ENCODE measurements at places on chromosomes 12 and 14.

DNA sequence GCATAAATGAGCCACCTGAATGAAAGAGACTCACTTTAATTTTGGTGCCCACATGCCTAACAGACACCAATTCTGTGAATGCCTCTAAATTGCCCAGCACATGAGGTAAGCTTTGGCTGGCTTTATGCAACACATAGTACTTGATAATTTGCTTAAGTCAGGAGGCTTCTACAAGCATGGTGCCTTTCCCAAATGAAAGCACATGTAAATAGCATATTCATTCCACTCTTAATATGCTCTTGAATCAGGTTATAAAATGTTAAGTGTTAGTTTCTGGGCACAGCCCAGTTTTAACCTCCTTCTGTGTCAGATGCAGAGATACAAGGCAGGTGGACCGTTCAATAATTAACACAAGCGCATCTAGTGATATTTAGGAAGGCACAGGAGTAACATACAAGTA, 15.6 kb downstream of the TMCC3 start:
- DNase-seq, result no peak

DNA sequence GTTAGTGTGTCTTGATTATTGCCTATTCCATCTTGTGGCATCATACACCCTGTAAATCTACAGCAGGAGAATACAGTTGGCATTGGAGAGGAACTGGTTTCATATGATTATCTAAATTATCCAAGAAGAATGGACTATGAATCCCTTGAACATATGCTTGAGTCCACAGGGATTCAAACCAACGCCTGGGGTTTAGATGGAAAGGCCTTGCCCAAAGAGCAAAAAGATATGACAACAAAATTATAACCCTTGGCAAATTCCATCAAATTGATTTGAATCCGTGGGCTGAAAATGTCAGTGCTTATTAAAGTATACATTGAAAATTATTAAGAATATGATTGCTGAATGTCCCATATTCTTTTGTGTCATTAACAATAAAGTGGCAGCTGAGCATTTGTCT, 108.2 kb downstream of the PDE3A start:
- DNase-seq, result no peak

DNA sequence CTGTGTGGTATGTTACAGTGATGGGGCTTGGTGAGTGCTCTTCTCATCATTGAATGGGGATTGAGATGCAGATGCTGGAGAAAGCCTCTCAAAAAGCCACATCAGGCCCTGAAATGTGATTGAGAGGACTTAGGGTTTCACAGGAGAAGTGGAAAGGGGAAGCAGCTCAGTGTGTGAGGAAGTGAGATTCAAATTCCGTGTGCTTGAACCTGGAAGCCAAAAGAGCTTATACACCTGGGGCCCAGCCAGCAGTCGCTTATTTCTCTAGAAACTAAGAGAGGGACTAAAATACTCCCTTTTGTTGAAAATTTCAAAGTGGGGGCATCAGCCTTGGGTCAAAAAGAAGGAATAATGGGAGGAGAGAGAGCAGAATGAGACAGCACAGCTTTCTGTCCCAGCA, 39.1 kb upstream of the GZMB start:
- peak; percentile 78 for DNase-seq

- DNase-seq, result no peak
Observed at GRCh38 chr14:66078006-66078405, 408.2 kb upstream of the CCDC196 start.

DNA sequence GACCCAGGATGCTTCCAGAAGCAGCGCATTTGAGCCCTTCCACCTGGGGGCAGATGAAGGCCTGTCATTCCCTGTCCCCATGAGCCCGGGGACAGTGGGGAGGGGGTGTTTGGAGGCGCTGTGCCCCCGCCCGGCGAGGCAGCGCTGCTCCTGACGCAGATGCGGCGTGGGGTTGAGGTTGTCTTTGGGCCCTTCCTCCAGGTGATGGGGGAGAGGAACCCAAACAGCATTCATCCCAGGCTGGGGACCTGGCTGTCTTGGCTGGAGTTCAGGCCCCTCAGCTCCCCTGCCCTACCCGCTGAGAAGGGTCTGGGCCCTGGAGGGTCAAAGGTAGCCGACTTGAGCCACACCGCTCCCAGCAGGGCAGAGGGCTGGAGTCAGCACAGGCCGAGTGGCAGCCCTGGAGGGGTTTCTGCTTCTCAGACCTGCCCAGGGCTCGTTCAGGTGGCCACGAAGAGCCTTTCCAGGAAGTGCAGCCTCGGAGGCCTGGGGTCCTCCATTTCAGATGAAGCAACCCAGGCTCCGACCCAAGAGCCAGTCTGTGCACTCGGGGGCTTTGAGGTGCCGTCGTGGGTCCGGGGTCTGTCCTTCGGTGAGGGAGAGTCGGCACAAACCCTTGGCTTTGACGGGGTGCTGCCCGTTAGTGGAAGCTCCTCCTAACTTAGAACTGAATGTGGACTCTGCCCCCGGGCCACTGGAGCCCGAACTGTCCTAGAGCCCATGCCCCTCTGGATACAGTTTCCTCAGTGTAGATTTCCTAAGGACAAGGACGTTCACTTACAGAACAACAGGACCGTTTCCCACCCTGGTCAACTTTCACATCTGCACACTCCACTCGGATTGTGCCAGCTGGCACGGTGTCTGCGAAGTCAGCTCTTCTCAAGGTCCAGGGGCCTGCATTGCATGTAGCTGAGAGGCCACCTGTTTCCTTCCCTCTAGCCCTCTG, 16.1 kb downstream of the ACADS start:
- no peak for DNase-seq

DNA sequence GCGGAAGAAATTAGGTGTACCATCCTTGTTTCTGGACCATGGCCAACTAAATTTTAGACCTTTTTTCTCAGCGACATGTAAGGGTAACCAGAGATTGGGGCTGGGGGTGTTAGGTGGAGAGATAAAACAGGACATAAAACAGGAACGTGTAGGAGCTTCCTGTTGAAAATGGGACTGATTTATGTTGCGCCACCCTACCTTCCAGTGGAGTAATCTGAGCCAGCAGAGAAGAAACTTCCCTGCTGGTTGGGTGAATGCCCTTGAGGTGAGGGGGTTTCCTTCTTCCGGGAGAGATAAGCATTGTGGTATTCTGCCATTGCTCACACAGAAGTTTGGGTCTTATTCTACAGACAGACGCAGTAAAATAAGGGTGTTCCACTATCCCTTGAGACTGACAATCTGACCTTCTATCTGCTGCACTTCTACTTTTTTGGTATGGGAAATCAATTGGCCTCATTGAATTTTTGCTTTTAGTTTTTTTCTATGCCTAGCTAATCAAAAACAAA, 417.6 kb downstream of the PCNX1 start:
- DNase-seq, result peak; percentile 84

GRCh38 chr14:61492474-61492873, 171.1 kb downstream of the PRKCH start:
- DNase-seq, result no peak

DNA sequence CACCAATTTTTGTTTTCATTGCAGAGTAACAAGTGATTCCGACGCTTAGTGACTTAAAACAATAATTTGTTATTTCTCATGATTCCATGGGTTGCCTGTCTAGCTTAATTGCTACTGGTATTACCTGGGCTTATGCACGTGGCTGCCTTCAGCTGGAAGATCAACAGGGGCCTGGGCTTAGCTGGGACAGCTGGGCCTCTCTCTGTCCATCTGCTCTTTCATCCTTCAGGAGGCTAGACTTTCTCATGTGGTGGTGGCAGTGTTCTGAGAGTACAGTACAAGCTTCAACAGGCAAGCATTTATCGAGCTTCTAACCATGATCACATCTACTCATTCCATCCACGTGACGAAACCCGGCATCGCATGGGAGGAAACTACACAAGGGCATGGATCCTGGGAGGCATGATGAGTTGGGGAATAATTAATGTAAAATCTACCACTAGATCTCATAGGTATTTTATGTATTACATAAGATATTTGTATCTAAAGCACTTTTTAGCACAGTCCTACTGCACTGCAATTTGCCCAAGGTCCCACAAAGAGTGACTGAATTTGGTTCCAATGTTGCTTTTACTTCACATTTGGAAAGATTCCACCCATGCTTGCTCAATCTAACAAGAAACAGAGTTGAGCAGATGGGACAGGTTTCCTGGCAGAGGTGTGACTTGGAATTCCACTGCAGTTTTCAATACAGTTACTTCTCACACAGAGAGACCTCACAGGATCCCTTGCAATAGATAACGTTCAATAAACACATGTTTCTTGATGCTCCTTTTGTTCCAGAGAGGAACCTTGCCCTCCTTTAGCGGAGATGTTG, 153.1 kb upstream of the FRMD6 start:
- no peak for DNase-seq

DNA sequence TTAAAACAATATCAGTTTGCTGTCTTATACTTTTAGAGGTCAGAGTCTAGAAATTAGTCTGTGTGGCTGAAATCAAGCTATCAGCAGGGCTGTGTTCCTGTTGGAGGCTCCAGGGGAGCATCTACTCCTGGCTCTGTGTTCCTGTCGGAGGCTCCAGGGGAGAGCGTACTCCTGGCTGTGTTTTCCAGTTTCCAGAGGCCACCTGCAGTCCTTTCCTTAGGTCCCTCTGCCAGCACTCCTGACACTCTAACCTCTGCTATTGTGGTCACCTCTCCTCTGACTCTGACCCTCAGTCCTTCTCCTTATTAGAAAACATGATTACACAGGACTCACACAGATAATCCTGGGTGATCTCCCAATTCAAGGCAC, 1140.7 kb upstream of the TMEM132C start:
- DNase-seq, result no peak

GRCh38 chr14:35369701-35370191, 34.8 kb downstream of the NFKBIA start:
- no peak for DNase-seq

GRCh38 chr12:127398016-127398710, 868.8 kb upstream of the TMEM132C start:
- DNase-seq, result no peak

Measured in B cell (primary cell).